ENCODE measurements at places on chromosomes 1 and 21. TPM values are rescaled to one million over a fixed set of nuclear protein-coding genes. Genes with fewer than 3 reads are reported as not detected.

The SNX27 gene
- 22.2 TPM for total RNA-seq

The HES3 gene
- total RNA-seq = not detected

The PTGS2 gene
- total RNA-seq = not detected

The ABCG1 gene
- 3.4 TPM for total RNA-seq

The DMBX1 gene
- not detected for total RNA-seq

The PRKAA2 gene
- total RNA-seq = not detected

The PER3 gene
- 3.3 TPM for total RNA-seq

The KRTAP12-2 gene
- total RNA-seq = not detected

The VCAM1 gene
- total RNA-seq = not detected

The ACBD3 gene
- total RNA-seq = 41.4 TPM

The LCE1E gene
- total RNA-seq = not detected

The MORN1 gene
- total RNA-seq = 17.8 TPM

DNA sequence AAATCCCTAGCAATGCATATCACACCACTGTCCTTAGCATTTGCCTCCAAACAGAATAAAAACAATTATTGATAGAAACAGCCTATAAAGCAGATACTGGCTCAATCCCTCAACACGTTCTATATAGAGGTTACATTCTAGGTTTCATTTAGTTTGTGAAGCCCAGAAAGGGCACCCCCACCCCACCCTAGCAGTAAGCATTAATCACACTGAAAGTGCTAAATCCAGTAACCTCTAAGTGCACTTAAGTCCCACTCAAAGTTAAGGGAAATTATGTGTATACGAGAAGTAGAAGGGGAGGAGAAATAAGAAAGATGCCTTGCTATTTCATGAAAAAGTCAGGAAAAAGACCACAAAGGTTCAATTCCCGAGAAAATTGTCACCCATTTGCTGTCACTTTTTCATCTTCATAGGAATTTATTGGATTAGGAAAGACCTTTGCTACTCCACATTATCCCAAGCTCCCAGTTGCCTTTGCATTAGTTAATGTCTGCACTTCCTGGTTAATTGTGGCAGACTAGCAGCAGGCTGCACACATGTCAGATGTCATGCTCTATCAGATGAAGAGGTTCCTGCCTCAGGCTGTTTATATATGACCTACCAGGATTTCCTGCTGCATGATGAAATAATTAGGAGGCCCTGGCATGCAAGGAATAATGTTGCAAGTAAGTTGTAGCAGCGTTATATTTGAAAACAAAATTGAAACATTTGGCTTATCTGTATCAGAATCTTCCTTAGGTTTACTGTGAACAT lies 54.5 kb upstream of the LHX8 start:
- no peak for DNase-seq

GRCh38 chr1:23188434-23188884 lies 19.8 kb upstream of the LUZP1 start:
- no peak for DNase-seq

GRCh38 chr1:223222377-223222776 lies 79.3 kb upstream of the TLR5 start:
- DNase-seq = no peak

GRCh38 chr21:31364253-31364945 lies 20.3 kb upstream of the TIAM1 start:
- DNase-seq = no peak

DNA sequence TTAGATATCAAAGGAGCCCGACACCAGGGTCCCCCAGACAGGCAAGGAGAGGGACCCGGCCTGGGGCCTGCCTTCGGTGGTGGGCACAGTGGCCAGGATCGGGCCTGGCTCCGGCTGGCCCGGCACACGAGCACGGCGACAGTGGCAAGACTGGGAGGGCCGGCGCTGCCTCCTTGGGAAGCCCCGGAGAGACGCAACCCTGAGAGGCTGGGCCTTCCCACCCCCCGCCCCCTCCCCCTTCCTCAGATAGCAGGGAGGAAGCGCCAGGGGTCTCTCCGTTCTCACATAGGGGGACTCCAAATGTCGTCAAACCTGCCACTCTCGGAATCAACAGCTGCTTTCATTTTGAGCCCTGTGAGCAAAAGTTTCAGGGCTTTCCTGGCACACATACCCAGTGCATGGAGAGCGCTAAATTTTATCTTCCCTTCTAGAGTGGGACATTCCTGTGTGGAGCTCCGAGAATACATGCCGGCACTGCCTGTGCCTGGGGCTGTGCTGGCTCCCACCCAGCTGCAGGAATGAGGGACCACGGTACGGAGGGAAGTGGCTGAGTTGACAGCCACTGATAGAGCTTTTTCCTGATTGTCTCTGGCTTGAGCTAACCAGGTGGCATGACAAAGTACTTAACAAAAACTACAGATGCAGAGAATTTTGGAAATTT lies 62.4 kb downstream of the CD247 start:
- no peak for DNase-seq

- DNase-seq = no peak
Measured at GRCh38 chr21:39208624-39209333, 25.5 kb upstream of the PSMG1 start.

GRCh38 chr21:44713130-44713529 lies 1.8 kb upstream of the TSPEAR start:
- no peak for DNase-seq

GRCh38 chr1:170032531-170033280 lies 41.8 kb downstream of the KIFAP3 start:
- DNase-seq = no peak

- no peak for DNase-seq
Measured at GRCh38 chr1:78854556-78854955, 152.0 kb downstream of the ADGRL4 start.

GRCh38 chr1:174964261-174964971 lies 35.3 kb upstream of the CACYBP start:
- no peak for DNase-seq

- DNase-seq = no peak
Measured at GRCh38 chr1:173337126-173337525, 130.0 kb upstream of the TNFSF4 start.

- DNase-seq = no peak
Measured at GRCh38 chr1:163195728-163196448, 6.8 kb downstream of the RGS5 start.

DNA sequence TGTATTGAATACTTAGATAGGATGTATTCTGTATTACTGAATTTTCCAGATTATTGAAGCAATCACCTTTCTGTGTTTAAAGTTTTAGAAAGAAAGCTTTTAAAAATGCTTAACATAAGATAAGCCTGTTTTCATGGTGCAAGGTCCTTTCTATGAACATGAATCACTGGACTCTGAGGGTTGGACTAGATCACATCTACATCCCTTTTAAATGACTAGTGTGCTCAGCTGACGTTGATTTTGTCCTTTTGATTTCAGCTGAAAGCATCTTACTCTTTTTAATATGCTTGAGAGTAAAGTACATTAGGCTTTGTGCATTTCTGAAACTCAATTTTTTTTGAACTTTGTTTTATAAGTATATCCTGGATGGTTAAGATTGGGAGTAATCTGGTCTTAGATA lies 16.2 kb downstream of the MIER1 start:
- DNase-seq = no peak

DNA sequence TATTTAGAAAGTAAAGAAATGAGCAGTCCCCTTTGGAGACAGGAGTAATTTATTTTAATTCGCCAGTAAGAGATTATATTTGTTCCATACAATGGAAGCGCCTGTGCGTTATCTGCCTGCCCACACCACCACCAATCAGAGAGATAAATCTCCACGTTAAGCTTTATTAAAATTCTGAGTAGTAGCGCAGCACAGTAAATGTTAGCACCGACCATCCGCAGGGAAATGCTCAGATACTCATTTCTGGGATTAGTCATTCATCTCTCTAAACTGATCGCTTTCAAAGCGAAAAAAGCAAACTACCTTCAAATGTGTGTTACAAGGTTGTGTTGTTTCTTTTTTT lies 1.2 kb downstream of the ETS2 start:
- DNase-seq = no peak

GRCh38 chr1:248194117-248194516 lies 2.9 kb upstream of the OR2M3 start:
- no peak for DNase-seq

GRCh38 chr1:82391712-82392111 lies 591.0 kb downstream of the ADGRL2 start:
- DNase-seq = no peak

DNA sequence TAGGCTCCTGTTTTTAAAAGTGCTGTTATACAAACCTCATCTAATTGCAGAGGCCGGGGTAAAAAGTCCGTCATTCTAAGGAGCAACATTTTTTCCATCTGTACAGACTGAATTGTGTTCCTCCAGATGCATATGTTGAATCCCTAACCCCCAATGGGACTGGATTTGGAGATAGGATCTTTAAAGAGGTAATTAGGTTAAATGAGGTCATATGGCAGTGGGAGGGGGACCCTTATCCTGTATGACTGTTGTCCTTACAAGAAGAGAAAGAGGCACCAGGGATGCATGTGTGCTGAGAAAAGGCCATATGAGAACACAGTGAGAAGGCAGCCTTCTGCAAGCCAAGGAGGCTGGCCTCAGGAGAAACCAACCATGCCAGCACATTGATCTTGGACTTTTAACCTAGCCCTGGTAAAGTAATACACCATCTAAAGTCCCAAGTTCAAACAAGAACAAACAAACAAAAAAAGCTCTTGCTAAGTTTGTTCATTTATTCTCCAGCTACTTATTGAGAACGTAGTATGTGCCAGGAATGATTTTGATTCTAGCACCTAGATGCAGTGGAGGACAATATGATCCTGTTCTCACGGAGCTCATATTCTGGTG lies 352.4 kb downstream of the NTNG1 start:
- no peak for DNase-seq

GRCh38 chr1:109579491-109579890 lies 31.1 kb downstream of the GNAI3 start:
- no peak for DNase-seq

GRCh38 chr21:42793774-42794173 lies 85.6 kb downstream of the WDR4 start:
- DNase-seq = no peak

- no peak for DNase-seq
Measured at GRCh38 chr1:219559899-219560298, 53.0 kb downstream of the ZC3H11B start.

- no peak for DNase-seq
Measured at GRCh38 chr1:50416150-50416527, 7.1 kb downstream of the DMRTA2 start.

- DNase-seq = no peak
Measured at GRCh38 chr1:169707912-169708604, 3.4 kb downstream of the SELL start.
